T-helper 9 cell (primary cell): ENCODE measurements at places on chromosomes 7 and 10.

GRCh38 chr7:83178066-83178465, 15.4 kb upstream of the PCLO start:
- DNase-seq, result no peak

- DNase-seq, result no peak
These were observed 768 bp downstream of the CHCHD2 start for GRCh38 chr7:56105508-56105907.

DNA sequence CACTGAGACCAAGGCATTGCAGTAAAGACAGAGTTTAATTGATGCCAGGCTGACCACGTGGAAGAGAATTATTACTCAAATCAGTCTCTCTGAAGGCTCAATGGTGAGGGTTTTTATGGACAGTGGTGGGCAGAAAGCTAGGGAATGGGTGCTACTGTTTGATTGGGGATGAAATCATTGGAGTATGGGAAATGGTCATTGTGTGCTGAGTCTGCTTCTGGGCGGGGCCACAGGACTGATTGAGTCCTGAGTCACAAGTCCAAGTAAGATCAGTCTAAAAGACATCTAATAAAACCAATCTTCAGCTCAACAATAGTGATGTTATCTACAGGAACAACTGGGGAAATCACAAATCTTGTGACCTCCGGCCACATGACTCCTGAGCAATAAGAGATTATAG, 868.4 kb downstream of the SORCS3 start:
- no peak for DNase-seq

DNA sequence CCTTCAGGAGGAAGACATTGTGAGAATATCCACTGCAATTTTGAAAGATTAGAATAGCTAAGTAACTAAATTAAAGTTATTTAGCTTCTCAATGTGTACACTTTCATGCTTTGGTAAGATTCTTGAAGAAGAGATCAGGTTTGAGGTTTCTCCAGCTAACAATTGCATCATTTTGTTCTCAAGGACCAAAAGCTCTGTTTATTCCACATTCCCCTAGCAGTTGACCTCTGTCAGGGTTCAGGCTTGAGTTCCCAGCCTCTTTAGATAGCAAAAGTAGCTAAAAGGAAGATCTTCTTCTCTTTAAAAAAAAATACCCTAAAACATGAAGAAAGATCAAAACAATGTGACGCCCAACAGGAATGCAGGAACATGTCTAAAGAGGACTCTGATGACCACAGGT, 179.4 kb upstream of the IGFBP3 start:
- DNase-seq, result no peak

- DNase-seq, result no peak
These were observed 2.5 kb upstream of the MEST start for GRCh38 chr7:130489140-130489983.

DNA sequence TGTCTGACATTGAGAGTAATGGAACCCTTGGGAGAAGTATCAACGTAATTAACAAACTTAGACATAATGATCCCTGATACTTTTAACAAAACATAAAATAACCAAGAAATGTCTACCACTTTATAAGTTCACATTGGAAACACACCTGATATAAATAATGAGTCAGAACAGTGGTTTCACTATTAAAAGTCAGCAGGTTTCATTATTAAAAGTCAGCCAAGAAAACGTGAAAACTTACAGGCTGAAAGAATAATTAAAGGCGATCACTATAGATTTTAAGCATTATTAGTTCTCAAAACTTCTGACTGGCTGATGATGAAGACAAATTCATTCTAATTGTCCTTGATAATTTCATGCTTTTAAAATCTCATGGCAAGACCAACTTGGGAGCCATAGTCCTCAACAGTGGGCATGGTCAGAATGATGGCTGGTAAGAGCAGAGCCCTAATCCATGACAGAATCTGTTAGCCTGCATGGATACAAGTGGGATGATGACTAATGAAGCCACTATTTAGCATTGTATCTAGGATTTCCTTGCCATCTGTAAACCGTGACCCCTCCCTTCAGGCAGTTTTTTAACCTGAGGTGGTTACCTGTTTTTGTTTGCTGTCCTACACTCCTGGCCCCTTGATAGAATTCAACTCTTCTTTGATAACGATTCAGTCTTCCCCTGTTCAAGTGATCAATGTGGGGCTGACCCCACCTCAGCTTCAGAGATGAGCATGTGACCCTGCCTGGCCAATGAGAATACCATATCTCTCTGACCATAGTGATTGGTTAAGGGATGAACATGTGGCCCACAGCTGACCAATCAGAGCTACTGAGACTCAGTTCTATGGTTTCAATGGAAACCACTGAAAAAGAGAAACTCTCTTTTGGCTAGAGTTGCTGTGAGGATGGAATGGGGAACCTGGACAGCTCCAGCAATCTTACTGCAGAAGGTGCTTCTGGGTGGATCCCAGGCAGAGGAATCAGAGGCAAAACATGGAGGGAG, 151.0 kb downstream of the PLPP4 start:
- DNase-seq, result no peak

DNA sequence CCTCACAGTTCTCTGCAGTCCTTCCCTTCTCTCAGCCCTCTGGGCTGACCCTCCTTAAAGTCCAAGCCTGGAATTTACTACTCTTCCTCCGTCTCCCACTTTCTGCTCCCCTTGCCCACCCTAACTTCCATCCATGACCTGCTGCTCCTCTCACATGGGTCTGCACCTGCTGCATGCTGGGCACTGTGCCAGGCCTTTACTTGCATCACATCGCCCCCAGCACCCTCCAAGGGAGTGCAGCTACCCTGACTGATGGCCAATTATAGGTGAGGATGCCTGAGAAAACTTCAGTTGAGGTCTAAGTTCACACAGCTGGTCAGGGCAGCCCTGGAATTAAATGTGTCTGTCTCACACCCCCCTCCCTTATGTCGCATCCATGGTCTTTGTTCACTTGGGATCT, 53.6 kb upstream of the ZPBP start:
- no peak for DNase-seq

- no peak for DNase-seq
These were observed 152.6 kb downstream of the PKD1L1 start for GRCh38 chr7:47795631-47796030.

GRCh38 chr7:96322373-96322695, 436 bp upstream of the SLC25A13 start:
- no peak for DNase-seq

- no peak for DNase-seq
These were observed 255.5 kb upstream of the C7orf33 start for GRCh38 chr7:148334959-148335577.

DNA sequence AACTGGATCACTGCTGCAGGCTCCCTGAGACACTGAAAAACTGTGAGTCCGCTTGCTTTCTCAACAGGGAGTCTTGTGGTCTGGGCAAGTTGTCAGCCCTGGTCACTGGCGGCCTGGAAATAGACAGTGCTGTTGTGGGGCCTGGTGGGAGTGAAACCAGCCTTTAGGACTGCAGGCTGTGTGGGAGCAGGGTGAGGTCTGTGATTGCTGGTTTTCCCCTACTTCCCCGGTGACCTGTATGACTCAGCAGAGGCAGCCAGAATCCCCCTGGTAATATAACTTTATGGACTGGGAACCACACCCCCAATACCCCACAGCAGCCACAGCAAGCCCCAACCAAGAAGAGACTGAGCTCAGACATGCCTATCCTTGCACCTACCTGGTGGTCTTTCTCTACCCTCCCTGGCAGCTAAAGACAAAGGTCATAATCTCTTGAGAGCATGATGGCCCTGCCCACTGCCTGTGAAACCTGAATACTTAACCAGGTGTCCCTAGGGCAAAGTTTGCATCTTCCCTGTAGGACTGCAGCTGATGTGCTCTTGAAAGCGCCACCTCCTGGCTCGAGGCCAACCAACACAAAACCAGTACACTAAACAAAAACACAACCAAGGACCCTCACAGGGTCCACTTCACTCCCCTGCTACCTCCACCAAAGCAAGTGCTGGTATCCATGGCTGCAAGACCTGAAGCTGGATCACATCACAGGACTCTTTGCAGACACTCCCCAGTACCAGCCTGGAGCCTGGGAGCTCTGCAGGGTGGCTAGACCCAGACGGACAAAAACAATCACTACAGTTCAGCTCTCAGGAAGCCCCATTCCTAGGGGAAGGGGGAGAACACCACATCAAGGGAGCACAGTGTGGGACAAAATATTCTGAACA, 7.2 kb upstream of the ADAM22 start:
- DNase-seq, result no peak

GRCh38 chr7:39971924-39972323, 21.9 kb downstream of the CDK13 start:
- no peak for DNase-seq

- DNase-seq, result no peak
These were observed 828.2 kb downstream of the TNS3 start for GRCh38 chr7:46753662-46754061.

DNA sequence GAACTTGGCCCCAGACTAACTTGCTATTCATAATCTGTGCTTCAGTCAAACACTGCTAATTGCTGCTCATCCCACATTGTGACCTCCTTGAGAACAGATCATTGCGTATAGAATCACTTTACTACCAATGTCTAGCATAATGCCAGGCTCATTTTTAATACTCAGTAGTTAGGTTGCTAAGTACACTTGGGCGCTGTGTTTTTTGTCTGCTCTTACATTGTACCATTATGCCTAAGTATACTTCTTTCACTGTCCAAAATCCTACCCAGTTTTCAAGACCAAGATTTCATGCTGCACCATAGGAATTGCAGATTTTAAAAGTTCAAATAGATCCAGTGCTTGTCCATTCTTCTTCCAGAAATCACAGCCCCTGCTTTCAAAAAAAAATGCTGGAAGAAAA, 32.8 kb upstream of the TMEM106B start:
- DNase-seq, result no peak

- no peak for DNase-seq
These were observed 30.3 kb downstream of the FOXL3 start for GRCh38 chr7:320297-320696.

- no peak for DNase-seq
These were observed 62.5 kb downstream of the DAGLB start for GRCh38 chr7:6385110-6385781.

DNA sequence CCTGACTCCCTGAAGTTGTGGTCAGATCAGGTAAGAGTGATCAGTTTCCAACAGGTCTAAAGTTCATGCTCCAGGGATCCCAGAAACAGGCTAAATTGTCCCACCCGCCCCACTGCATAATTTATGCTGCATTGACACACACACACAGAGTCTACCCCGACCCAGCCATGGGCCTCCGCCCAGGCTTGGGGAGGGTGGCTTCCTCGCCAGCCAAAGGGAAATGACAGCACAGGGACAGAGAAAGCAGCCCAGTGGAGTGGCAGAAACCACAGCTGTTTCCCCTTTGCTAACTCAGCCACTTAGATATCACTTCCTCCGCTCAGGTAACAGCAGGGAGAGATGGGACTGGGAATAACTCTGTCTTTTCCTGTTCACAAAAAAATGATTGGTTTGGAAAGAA, 9.4 kb downstream of the SH3PXD2A start:
- peak; percentile 10 for DNase-seq

DNA sequence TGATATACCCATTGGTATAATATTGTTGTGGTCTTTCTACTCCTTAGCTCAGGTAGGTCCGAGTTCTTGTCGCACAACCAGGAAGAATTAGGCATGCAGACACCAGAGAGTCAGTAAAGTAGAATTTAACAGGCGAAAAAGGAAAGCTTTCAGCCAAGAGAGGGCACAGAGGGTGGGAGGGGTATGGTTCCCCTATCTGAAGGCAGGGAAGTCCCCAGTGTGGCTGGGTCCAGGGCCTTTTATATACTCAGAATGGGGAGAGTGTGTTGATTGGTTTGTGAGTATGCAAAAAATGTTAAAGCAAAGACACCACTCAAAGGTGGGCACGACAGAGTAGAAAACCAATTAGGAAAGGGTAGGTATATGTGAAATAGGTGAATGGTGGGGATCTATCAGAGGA, 53.9 kb downstream of the IMMP2L start:
- DNase-seq, result no peak

DNA sequence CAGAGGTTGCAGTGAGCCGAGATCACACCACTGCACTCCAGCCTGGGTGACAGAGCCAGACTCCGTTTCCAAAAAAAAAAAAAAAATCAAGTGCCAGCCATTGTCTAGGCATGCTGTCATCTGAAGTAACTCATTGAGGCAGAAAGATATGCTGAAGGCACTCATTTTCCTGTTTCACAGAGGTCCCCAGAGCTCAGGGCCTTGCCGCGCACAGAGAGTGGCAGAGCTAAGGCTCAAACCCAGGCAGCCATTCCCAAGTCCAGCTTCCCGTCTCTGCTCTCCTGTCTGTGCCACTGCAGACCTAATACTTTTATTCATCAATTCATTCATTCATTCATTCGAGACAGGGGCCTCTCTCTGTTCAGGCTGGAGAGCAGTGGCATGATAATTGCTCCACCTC, 3.5 kb downstream of the GRIFIN start:
- no peak for DNase-seq

DNA sequence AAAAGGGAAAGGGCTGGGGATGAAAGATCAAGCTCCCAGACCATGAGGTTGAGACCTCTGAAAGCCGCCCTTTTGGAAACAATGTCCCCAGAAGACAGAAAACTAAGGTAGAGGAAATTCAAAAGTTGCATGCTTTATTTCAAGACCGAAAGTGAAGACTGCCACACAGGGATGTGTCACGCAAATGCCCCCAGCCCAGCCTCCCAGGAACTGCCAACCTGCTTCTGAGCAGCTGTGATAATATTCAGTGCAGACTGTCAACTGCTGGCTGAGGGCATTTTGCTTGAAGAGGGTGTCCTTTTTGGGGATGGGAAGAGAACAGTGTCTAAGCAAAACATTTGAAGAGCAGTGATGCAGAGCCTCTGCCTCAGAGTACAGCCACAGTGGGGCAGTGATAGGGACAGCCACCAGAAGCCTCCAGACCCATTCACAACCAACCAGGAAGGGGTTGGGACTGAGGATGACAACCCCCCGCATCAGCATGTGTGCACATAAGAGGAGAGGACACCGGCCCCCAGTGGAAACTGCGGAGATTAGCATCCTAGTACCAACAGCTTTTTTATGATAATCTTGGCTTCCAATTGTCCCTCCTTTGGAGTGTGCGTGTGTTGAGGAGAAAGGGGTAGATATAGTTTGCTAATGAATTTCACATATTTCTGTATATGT, 34.7 kb upstream of the NFE2L3 start:
- no peak for DNase-seq

DNA sequence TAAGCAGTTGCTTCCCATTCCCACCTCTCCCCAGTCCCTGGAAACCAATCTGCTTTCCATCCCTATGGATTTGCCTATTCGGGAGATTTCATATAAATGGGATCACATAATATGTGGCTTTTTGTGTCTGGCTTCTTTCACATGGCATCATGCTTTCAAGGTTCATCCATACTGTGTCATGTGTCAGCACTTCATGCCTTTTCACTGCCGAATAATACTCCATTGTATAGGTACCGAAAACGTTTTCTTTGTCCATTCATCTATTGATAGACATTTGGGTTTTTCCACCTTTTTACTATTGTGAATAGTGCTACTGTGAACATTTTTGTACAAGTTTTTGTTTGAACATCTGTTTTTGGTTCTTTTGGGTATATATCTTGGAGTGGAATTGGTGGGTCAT, 12.5 kb downstream of the RBM20 start:
- DNase-seq, result no peak

DNA sequence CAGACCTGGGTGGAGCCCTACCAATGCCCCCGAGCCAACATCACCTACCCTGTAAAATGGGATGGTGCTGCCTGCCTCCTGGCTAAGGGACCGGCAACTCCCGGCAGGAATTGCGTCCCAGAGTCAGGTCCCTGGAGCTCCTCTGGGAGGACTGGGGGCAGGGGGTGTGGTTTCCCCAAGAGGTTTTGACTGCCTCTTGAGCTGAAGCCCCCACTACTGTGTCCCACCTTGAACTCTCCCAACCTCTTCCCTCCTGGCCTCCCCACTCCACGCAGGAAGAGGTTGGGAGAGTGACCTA, 1.3 kb downstream of the SH2B2 start:
- no peak for DNase-seq

- DNase-seq, result no peak
These were observed 95.9 kb downstream of the FANK1 start for GRCh38 chr10:125992254-125992653.
